ENCODE measurements at places on chromosomes 7 and 10.

GRCh38 chr7:27386581-27386980 is 144.0 kb downstream of the EVX1 start:
- DNase-seq = no peak

DNA sequence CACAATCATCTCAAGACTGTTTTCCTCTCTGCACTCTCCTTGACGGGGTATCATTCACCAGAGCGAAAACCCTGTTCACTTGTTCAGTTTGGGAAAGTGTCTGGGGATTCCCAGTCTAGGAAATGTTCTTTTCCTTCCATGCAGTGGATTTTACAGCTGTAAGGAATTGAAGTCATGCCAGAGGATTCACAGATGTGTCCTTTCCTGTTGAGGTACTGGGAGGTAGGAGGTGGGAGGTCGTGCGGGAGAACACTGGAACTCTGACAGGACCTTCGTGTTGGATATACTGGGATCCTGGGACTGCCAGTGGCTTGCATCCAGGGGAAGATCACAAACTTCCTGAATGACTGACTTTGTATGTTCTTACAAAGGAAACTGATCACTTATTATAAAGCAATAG is 185.5 kb downstream of the BMPER start:
- no peak for DNase-seq

DNA sequence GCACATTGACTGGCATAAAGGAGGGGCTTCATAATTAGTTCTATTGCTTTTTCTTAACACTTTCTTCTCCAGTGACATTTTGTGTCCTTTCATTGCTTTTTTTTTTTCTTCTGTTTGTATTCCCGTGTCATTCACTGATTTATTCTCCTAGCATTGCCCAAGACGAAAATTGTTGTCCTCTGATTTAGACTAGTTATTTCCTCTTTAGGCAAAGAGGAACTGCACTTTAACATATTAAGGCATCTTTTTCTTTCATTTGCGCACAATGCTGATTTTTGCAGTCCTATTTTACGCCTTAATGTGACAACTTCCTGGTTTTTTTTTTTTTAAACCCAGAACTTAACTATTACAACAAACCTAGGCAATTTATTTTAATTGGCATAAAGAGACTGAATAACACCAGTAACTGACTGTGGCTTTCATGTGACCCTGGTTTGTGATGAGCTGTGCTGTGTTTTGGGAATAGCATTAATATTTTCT is 39.7 kb downstream of the ARID5B start:
- no peak for DNase-seq

DNA sequence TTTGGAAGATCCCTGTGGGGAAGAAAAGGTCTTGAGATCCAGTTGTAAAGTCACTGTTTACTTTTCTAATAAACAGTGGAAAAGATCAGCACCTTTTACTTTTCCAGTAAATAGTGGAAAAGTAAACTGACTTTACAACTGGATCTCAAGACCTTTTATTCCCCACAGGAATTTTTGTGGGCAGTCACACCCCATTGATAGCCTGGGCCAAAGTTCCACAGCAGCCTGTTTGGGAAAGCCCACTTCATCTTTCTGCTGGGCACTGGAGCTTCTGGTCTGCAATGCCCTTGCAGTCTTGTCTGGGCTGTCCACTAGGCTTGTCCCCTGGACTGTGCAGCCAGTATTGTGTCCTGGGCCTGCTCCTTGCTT is 50.2 kb downstream of the ADCY1 start:
- DNase-seq = no peak

DNA sequence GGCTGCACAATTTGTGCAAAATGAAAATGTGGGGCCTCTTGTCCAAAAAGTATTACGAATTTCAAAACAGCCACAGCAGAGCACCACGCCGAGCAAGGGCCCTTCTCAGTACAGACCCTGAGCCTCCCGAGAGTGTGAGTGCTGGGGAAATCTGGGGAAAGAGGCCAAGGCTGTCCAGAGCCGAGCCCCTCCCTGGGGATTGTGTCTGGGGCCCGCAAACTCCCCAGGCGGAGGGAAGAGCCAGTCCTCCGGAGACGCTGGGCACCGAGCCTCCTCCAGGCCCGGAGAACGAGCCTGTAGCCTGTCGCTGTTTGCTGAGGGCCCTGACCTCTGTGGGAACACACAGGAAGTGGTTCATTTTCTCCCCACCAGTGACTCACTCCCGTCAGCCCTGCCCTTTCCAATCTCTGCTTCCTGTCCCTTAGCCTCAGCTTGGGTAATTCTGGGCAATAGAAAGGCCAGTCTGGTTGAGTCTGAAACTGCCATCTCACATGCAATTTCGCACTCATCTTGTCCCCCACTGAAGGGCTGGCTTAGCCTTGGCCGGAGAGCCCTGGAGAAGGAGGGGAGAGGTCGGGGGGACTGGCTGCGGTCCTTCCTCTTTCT is 19.5 kb upstream of the GNA12 start:
- peak; percentile 19 for DNase-seq

DNA sequence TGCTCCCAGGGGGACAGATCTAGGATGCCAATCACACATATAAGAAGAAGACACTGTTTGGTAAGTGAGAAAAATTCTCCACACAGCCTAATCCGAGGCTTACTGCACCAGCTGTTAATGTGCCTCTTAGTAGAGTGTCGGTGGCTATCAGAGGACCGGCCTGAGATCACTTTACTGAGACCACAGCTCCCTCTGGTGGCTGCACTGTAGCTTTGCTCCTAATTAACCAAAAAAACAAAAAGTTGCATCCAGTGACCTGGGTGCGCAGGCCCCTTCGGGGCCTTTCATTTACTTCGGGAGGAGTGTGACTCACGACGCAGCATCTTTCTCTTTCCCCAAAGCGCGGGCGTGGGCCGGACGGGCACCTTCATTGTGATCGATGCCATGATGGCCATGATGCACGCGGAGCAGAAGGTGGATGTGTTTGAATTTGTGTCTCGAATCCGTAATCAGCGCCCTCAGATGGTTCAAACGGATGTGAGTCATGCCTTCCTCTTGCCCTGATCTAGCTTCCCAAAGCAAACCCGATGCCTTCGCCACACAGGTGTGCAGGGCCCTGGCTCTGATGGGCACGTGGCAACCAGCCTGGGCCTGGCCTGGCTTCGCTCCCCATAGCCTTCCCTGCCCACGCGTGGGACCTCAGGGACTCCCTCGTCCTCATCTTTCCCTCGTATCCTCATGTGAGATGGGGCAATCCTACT is 56.7 kb downstream of the MKI67 start:
- peak; percentile 65 for DNase-seq

DNA sequence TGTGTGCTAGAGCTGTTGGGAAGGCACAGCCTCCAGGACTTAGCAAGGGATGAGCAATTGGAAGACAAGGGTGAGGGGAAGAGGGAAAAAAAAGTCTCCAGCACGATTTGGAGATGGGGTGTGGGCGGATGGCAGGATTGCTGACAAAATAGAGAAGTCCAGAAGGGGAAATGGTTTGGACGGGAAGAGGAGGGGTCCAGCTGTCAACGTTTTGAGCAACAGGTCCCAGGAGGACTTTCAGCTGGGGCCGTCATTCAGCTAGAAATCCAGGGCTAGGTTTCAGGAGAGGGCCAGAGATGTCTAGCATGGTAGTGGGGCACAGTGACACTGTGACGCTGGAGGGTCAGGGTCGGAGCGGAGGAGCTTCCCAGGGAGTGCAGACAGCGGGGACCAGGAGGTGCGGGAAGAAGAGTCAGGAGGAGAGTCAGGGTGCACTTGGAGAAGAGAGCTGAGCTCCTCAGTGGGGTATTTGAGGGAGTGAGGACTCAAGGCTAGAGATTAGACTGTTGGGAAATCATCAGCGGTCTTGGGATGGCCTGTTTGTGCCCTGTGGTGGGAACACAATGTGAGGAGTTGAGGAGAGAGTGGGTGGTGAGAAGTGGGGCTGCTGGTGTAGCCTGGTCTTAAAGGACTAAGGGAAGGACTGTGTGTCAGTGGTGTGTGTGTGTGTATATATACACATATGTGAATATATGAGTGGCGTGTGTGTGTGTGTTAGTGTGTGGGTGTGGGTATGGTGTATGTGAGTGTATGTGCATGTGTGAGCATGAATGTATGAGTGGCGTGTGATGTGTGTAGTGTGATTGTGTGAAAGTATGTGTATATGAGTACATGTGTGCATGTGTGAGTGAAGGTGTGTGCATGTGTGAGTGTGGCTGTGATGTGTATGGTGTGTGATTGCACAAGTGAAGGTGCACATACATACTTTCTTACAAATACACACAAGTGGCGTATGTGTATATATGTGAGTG is 3.8 kb downstream of the ZYX start:
- DNase-seq = no peak

- no peak for DNase-seq
Observed at GRCh38 chr10:86226016-86226415, 140.6 kb downstream of the GRID1 start.

- no peak for DNase-seq
Observed at GRCh38 chr7:2701424-2701823, 13.4 kb downstream of the AMZ1 start.

DNA sequence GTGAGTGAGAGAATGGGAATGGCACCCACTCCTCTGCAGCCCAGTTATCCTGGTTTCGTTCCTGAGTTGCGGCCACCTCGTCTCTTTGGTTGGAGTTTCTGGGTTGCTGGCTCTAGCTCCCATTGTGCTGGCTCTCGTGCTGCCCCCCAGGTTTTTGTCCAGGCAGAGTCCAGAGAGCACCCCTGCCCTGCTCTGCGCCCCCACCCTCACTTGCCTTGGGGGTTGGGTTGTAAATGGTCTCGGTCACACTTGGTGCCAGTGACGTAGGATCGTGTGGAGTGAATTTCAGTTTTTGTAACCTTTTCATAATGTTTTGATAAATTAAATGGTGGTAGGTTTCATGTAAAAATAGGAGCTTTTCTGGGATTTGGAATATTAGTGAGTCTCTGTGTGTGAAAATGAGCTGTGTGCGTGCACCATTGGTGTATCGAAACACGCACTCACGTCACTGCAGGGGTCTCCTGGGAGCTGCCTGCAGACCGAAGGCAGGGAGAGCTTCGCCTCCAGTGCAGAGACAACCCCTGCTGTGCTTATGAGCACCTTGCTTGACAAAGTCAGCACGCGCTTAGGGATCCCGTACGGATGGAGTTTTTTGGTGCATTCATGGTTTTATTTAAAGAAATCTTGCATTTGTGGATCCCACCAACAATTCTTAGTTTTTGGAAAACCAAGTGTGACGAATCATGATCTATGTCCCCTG is 32.9 kb downstream of the PFKP start:
- no peak for DNase-seq

GRCh38 chr10:7915923-7916536 is 97.7 kb downstream of the TAF3 start:
- no peak for DNase-seq

DNA sequence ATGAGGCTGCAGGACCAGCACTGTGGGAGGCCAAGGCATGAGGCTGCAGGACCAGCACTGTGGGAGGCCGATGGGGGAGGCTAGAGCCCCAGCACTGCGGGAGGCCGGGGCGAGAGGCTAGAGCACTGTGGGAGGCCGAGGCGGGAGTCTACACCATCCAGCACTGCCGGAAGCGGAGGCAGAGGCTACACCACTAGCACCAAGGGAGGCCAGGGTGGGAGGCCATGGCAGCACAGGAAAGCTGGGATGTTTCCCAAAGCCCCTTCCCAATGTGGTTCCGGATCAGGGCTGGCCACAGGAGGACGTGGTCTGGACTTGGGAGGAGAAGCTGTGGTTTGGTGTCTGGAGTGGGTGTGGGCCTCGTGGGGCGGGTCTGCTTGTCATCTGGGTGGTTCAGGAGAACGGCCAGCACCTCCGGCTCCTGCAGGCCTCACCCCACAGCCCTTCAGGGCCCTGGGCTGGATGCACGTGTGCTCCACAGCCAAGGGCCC is 43.6 kb downstream of the PDGFA start:
- no peak for DNase-seq

DNA sequence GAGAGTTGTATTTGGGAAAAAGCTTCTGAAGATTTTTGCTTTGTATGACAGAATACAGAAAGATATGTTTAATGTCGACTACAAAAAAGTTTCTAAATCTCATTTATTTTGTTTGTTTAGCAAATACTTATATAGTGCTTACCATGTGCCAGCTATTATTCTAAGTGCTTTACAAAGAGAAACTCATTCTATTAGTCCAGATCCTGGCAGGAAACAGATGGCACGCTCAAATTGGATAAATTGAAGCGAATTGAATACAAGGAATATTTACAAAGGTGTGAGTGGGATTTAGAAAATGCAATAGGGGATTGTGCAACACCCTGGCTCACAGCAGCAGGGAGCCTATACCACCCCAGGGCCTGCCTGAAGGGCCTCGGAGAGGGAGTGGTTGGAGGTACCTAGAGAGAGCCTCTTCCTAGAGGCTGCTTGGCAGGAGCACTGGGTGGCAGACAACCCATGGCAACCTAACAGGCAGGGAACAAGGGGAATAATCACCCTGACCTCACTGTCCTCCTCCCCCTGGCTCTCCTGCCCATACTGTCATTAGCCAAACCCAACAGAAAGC is 27.6 kb upstream of the FAM204A start:
- DNase-seq = no peak

GRCh38 chr10:79196470-79197461 is 128.0 kb downstream of the ZMIZ1 start:
- no peak for DNase-seq

DNA sequence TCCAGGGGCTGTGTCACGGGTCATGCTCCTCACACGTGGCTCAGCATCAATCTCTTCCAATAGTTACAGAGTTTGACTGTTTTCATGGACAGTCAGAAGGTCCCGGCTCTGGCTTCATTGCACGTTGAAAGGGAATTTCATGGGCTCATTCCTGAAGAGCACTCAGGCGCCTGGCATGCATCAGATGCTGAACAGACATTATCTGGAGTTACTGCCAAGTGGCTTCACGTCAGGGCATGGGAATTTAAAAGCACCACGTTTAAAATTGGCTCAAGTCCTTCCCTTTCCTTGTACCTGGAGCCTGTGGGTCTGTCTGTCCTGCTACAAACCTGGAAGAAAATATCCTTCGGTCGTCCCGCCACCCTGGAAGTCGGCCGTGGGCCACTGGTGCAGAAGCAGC is 50.4 kb downstream of the CFAP46 start:
- no peak for DNase-seq

- DNase-seq = no peak
Observed at GRCh38 chr10:59320355-59320754, 42.0 kb downstream of the FAM13C start.

- peak; percentile 38 for DNase-seq
Observed at GRCh38 chr7:82319674-82320118, 123.9 kb downstream of the CACNA2D1 start.

DNA sequence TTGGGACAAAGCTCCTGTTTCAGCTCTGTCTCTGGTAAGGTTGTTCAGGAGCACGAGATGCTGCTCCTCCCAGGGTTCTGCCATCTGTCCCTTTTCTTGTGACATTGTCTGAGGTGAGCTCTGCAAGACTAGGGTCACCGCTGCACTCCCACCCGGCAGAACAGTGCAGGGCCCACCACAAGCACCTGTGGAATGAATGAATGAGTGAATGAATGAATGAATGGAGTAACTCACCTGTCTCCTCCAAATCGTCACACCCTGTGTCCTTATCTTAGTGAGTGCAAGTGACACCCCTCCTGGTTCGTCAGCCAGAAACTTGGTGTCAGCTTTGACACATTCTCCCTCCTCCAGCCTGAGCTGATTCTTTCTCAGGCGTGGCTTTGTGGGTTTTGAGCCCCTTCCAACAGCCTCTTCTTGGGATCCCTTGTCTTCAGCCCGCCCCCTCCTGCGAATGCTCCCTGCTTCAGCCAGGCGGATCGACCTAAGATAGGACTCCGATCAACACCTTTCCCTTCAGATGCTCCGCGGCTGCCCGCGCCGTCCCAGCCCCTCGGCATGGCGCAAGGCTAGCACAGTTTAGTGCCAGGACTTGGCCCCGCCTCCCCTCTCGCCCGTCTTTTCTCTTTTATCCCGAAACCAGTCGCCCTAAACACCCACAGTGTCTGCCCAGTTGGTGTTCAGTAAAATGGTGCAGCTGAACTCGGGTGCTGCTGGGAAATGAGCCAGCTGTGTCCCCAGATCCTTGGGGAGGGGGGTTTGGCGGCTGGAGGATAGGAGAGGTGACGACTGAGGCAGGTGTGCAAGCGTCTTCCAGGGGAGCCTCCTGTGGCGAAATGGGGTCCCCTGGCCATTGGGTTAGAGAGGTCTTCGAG is 89.3 kb downstream of the BEND7 start:
- no peak for DNase-seq

All from nucleus accumbens (tissue), 56 donors.